ENCODE measurements at places on chromosomes 6 and 20.

- DNase-seq = no peak
Observed at GRCh38 chr20:51391926-51392325, 150.6 kb downstream of the NFATC2 start.

- no peak for DNase-seq
Observed at GRCh38 chr6:1228754-1229191, 83.1 kb upstream of the FOXQ1 start.

DNA sequence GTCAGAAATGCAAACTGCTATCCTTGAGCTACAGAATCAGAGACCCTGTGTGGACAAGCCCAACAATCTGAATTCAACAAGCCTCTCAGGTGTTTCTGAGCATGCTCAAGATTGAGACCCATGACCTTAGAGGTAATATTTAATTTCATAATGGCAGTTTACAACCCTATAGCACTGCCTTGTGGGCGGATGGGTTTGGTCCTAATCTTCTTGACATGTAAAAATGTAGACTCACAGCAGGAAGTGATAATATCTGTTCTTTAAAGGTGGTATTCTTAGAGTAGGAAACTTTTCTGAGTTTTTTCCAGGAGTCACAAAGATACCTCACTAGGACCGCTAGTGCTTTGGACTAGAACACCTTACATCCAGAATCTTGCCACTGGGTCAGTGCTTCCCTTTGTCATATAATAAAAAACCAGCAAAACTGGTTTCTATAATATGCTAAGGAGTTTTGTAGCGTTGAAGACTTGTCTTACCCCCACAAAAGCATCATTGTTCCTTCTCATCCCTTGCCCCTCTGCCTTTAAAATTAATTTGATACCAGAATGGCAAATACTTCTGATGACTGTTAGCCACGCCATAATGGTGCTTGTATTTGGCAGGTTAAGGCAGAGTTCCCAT lies 52.6 kb downstream of the E2F3 start:
- no peak for DNase-seq

GRCh38 chr6:55528624-55529023 lies 50.4 kb downstream of the HMGCLL1 start:
- peak; percentile 60 for DNase-seq

DNA sequence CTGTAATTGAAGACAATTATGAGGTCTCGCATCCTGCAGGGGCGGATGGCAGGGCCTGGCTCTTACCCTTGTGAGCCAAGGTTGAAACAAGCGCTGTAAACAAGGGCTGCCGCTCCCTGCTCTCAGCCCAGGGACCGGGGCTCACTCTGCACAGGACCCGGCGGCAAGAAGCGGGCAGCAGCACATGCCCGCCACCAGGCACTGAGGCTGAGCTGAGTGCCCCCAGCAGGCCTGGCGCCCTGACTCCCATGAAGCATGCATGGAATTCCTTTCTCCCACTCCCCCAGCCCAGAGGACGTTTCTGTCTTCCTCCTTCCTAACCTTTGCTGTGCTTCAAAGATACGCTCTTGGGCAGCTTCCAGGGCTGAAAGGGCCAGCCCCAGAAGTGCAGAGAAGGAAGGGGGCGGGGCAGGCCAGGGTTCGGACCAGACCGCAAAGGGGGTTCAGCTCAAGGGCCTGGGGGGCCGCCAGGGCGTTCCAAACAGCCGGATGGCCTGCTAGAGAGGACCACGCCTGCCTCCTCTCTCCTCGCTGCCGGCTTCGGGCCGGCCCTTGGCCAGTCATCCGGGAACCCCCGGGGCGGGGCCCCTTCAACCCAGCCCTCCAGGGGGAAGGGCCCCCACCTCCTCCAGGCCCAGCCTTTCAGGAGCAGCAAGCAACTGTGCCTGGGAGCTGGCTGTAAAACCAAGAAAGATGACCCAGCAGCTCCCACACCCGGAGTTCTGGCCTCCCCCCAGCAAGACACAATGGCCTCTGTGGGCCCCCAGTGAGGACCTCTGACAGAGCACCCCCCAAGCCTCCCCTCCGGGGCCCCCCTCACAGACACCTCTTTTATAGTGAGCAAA lies 109.9 kb downstream of the NOL4L start:
- no peak for DNase-seq

DNA sequence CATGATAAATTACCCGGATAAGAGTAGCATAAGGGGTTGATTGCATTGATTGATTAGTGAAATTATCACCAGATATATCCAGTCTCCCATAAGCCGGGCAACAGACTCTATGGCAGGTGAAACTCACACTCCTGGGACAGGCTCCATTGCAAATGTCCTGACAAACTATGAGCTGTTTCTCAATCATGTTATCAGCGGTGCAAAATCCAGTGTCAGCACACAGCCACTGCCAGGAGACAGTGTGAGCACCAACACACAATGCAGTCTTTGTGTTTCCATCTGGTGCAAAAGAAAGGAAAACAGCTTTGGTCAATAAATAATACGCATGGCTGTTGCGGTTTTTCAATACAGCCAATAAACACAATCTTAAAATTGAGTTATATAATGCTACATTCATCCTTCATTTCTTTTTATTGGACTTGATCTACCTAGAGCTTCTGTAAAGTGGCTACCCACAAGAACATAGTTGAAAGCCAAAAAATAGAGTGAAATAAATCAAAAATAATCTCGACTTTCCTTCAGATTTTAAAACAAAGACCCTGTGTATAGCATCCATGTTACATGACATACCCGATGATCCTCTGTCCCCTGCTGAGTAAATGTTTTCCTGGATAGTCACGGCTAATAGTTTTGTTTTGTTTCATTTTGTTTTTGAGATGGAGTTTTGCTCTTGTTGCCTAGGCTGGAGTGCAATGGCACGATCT lies 64.3 kb upstream of the AFDN start:
- DNase-seq = no peak

DNA sequence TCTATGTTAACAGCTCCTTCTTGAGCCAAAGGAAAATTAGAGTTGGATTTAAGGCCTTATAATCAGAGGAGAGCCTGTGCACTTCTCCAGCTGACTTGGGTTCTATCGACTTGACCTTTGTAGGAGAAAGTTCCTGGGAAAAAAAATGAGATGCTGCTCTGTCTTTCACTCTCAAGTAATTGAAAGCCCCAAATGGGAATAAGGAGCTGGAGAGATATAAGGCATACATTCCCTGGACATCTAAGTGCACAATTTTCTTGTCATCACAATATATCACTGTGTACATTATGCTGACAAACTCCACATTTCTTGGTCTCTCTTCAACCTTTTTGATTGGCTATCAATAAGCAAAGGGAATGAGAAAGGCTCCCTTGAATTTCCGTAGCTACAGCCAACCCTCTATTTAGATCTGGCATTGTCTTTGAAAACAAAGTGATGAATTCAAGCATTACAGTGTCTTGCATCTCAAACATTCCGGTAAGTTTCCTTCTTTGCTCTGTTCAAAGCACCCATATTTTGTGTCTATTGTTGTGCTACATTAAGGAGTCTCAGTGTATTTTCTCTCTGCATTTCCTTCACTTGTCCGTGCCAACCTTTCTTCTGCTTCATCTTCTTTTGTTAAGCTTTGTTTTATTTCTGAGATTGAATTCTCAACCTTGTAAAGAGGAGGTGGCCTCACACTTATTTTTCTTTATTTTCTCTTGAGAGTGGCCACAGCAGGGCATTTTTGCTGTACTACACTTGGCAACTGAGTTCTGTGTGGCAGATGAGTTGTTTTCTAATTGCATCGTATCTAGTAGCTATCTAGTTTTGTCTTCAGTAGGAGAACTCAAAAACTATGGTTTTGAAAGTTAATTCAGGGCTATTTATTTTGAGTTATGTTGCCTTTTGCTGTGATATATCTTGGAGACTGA lies 450.3 kb upstream of the MAN1A1 start:
- DNase-seq = no peak

- no peak for DNase-seq
Observed at GRCh38 chr6:127317388-127318128, 25.9 kb downstream of the ECHDC1 start.

- no peak for DNase-seq
Observed at GRCh38 chr6:30769853-30770524, 25.6 kb upstream of the IER3 start.

GRCh38 chr20:61718361-61719005 lies 347.2 kb downstream of the TAF4 start:
- no peak for DNase-seq

DNA sequence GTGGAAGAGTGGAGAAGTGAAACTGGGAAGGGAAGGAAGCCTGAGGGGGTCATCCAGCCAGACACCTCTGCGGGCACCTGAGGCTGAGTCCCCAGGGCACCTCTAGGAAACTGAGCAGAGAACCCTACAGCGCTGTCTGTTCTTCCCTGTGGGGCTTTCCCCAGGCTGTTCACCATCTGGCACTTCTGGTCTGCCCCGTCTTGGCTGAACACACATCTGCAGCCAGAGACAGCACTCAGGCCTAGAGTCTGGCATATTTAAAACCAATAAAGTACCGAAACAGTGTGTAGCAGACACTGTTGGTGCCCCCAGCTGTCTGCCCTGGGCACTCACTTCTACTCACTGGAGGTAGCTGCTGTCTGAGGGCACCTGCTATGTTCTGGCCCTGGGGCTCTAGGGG lies 9.4 kb upstream of the ARFGEF2 start:
- no peak for DNase-seq

- no peak for DNase-seq
Observed at GRCh38 chr6:159315562-159315961, 146.4 kb downstream of the FNDC1 start.

GRCh38 chr6:111666847-111667246 lies 61.2 kb upstream of the TRAF3IP2 start:
- DNase-seq = no peak

DNA sequence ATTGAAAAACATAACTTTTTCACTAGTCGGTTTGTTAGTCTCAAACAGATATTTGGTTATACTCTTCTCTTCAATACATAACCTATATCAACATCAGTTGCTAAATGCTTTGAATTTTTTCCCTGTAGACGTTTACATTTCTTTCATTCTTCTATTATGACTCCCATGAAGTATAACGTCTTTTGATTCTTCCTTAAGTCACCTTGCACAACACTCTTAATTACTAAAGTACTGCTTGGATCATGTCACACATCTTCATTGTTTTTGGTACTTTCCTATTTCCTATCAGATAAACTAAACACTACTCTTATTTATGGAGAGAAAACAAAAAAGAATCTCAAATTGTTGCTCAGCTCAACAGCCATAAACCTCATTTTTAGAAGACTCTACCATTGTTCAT lies 23.0 kb upstream of the BMP5 start:
- DNase-seq = no peak

DNA sequence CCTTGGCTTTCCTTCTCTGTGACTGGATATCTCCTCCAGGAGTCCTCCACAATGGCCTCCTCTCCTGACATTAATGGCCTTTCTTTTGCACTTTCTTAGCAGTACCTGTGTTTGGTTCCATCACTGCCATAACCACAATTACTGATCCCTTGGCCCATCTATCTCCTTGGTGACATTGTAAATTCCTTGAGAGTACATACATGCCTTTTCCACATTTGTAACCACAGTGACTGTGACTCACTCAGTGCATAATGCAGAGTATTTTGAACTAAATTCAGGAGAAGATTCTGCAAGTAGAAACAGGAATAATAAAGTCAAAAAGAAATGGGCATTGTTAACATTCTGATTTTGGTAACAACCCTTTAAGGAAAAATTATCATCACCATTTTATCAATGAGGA lies 197.2 kb upstream of the SOX4 start:
- DNase-seq = no peak

DNA sequence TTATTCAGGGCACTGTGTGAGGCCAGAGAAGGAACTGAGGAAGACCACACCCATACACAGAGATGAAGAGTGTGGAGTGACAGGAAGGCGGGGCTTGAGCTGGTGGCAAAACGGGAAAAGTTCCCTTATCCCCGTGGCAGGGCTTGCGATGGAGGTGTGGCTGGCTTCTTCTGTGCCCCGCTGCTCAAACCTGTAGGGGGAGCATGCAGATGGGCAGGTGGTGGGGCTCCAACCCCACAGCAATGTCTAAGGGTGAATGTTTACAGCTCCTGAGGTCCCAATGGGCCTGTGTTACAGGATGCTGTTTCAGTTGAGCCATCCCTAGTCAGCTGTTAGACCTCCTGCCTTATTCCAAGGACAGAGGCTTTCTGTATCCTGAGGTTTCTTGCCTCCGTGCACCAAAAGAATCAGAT lies 105.9 kb downstream of the LY86 start:
- DNase-seq = peak; percentile 68

DNA sequence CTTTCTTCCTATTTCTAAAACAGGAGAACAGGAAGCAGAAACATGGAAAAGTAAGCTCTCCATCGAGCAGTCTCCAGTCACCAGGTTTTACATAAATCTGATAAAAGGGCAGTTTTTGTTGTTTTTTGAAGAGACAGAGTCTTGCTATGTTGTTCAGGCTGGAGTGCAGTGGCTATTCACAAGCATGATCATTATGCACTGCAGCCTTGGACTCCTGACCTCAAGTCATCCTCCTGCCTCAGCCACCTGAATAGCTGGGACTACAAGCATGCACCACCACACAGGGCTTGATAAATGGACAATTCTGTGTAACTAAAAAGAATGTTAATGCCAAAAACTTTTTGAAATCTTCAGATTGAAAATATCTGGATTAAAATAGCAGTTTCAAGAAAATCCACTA lies 23.8 kb downstream of the SAMHD1 start:
- no peak for DNase-seq

DNA sequence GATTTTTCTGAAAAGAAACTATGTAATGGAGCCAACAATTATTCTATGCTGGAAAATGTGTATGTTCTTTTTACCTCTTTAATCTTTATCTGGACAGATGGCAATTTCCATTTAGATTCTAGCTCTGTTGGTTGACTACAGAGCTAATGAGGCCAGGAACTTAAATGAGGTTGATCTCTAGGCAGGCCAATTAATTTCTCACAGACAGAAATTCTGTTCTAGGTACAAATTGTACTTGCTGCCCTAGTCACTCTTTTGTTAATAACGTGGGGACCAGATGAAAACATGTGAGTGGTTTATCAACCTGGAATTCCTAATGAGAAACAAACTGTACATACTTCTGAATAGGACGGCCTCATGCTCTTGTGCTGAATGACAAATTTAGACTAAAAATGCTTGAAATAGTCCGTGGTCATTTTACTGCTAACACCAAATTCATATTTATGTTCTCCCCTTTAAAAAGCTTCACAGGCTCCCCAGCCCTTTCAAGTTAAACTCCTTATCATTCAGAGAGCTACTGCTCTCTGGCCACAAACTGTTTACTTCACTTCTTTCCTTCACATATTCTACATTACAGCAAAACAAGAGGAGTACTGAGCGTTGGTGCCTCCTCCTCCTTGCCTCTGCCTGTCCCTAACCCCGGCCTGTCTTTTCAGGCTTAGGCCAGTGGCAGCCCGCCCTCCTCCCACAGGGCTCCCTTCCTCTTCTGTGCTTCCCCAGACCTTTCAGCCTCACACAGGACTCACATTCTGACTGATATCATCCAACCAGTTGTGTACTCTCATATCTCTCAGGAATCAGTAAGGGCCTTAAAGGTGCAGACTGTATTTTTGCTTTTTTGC lies 41.4 kb downstream of the DTNBP1 start:
- DNase-seq = peak; percentile 93

Data from HL-60 (cell line).